ENCODE measurements at places on chromosomes 11 and 22.

DNA sequence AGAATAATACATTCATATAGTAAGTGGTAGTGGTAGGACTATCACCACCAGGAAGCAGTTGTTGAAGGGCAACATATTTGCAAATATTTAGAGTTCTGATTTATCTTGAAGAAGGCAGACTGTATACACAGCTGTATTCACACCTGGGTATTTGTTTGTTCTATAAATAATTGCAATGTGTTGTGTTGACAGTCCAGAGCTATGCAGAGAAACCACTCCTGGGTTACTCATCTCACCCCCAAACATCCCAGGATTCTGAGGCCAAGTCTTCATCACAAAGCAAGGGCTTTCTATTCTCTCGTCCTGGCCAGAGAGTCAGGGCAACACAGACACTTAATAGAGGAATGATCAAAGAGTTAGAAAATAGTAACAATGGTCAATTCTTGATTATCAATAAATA is 102.1 kb upstream of the FAT3 start:
- no peak for DNase-seq

GRCh38 chr11:87926250-87926970 is 248.8 kb downstream of the RAB38 start:
- DNase-seq: no peak

DNA sequence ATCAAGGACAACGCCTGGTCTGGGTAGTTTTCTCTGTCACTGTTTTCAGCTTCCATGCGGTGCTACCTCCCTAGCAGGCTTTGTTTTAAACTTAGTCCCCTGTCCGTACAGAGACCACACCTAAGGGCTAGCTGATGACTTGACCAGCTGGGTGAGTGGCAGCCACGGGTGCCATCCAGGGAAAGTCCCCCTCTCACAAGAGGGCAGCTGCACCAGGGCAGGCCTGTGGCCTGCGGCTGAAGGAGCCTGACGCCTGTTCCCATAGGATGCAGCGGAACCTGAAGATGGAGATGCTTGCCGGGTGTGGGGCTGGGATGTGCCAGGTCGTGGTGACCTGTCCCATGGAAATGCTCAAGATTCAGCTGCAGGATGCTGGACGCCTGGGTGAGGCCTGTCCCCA is 19.9 kb downstream of the SLC25A18 start:
- no peak for DNase-seq

DNA sequence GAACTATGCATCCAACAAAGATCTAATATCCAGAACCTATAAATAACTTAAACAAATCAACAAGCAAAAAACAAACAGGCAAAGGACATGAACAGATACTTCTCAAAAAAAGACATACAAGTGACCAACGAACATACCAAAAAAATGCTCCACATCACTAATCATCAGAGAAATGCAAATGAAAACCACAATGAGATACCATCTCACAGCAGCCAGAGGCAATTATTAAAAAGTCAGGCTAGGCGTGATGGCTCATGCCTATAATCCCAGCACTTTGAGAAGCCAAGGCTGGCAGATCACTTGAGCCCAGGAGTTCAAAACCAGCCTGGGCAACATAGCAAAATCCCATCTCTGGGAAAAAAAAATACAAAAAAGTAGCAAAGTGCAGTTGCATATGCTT is 10.7 kb downstream of the SAA4 start:
- DNase-seq: no peak

DNA sequence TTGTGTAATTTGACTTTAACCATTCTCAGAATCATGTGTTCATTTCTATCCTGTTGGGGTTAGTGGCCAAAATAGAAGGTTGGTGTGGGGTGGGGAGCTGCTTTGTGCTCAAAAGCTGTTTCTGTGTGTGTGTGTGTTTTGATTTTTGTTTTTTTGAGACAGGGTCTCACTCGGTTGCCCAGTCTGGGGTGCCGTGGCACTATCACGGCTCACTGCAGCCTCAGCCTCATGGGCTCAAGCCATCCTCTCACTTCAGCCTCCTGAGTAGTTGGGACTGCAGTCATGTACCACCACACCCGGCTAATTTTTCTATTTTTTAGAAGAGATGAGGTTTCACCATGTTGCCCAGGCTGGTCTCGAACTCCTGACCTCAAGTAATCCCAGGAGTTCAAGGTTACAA is 18.1 kb upstream of the AIFM3 start:
- DNase-seq: no peak

- DNase-seq: peak; percentile 86
Measured at GRCh38 chr11:132336781-132337535, 966.5 kb downstream of the NTM start.

GRCh38 chr11:119970555-119971304 is 167.2 kb downstream of the TRIM29 start:
- DNase-seq: no peak

- DNase-seq: no peak
Measured at GRCh38 chr11:75797116-75797515, 17.9 kb upstream of the UVRAG start.

DNA sequence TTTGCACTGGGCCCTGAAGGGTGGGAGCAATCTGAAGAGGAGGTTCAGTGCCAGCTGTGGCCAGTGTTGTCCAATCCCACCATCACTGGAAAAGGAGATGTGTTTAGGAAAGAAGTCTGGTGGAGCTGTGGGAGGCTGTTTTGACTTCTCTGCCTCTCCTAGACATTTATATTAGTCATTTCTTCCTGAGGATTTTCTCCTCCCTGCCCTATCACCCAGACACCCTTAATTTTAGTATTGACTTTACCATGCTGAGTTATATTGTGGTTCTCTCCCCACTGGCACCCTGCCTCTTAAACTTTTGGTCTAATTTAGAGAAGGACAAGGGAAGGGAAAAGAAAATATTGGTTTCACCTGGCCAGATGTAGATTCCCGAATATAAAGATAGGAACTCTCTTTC is 159.1 kb downstream of the WNT11 start:
- DNase-seq: no peak

DNA sequence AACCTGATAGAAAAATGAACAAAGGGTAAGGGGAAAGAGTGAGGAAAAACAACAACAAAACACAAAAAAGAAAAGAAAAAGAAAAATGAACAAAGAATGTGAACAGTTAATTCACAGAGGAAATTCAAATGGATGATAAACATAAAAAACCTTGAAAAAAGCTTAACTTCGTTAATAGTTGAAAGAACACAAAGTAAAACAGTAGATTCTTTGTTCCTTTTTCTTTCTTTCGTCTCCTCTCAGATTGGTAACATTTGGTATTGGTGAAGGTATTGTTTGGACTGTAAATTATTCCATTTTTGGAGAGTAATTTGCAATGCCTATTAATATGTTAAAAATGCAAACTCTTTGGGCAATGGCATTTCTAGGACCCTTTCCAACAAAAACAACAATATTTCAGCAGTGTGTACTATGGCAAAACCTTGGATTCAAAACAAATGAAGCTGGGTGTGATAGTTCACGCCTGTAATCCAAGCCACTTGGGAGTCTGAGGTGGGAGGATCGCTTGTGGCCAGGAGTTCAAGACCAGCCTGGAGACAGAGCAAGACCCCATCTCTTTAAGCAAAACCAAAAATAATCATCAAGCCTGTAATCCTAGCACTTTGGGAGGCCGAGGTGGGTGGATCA is 3.3 kb upstream of the BACE1 start:
- DNase-seq: no peak

- DNase-seq: no peak
Measured at GRCh38 chr11:2277933-2278523, 7.6 kb upstream of the ASCL2 start.
